AG09309 (cell line): ENCODE measurements at places on chromosomes 4 and X.
A peak's percentile ranks its signal among the peaks of the same experiment; 100 is the strongest.

DNA sequence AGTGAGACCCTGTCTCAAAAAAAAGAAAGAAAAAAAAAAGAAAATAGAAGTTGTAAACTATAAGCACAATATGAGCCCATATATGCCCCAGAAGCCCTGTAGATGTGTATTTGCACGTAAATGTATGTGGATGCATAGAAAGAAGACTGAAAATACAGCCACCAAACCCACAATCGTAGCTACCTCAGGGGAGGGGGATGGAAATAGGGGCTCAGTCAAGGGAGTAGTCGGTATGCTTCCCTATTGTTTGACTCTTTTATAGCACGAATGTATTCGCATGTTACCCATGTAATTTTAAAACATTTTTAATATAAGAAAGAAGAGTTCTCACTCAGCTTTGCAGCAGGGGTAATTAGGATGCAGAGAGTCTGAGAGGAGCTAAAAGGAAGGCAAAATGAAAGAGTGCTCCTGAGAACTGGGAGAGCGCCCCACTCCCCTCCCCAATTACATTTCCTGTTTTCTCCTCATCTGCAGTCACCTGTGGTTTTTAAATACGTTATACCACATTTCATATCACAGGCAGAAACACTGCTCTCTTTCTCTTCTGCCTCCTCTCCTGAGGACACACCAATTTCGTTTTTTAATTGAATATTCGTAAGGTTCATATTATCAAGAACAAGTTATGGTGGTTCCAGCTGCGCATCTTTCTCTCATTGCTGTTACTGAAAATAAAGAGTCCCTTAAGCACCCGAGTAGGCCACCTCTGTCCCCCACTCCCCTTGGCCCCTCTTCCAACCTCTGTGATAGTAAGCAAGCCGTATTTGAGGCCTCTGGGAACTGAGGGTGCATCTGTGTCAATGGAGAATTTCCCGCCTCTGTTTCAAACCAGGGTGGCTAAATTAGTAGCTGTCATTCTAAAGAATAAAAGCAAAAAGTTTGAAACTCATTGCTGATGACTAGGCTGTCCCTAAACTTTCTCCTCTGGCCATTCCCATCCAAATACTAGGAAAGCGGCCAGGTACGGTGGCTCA, 10.7 kb downstream of the SEPTIN6 start:
- DNase-seq, result no peak

- no peak for DNase-seq
These were observed 1.5 kb upstream of the SPIN2A start for GRCh38 chrX:57138674-57139073.

DNA sequence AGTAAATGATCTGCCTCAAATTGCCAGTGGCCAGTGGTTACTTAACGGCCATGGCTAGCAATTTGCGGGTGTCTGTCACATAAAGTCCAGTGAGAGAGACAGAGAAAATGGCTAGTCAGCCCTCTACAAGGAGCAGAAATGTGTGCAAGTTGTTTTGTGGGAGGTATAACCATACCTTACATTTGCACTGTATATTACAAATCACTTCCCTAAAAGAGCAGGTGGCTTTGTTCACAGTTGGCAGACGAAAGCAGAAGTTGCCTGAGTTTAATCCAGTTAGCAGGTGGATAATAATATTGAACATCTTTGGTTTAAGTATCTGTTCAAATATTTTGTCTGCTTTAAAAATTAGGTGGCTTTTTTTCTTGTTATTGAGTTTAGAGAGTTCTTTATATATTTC, 15.6 kb downstream of the SRPX start:
- DNase-seq, result no peak

DNA sequence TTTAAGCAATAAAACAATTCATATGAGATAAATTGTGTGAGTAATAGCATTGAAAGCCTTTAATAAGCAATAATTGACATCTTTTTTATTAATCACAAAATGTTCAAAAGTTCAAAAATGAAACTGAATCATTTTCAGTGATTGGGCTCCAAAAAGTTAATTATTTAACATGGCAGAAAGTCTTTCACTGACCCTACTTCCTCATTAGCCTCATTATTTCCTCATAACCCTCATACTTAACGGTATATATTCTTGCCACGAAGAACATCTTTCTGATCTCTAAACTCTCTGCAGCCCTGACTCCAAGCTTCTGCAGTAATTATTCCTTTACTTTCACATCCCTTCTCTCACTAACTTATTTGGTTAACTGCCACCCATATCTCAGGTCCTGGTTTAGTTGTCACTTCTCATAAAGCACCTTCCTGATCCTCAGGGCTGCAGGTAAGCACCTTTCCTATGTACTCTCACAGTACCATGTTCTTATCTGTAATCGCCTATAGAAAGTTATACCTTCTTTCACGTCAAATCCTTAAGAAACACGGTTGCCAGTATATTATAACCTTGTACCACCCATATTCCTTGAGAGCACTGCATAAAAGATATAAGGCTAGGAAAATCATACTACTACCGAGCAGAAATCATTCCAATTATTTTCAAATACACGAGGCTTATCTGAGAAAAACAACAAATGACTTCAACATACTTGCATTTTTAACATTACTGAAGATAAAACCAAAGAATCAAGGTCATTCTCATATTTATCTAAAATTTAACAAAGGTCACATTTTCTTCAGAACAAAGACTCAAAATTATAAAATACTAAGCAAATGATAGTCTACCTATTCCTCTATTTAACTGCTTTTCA, 72.2 kb downstream of the PPP3CA start:
- DNase-seq, result no peak

GRCh38 chrX:41142130-41142910, 57.1 kb downstream of the USP9X start:
- DNase-seq, result peak; percentile 10
